ENCODE measurements at places on chromosomes 2 and 18. TPM values are rescaled to one million over a fixed set of nuclear protein-coding genes. Genes with fewer than 3 reads are reported as not detected.

DNA sequence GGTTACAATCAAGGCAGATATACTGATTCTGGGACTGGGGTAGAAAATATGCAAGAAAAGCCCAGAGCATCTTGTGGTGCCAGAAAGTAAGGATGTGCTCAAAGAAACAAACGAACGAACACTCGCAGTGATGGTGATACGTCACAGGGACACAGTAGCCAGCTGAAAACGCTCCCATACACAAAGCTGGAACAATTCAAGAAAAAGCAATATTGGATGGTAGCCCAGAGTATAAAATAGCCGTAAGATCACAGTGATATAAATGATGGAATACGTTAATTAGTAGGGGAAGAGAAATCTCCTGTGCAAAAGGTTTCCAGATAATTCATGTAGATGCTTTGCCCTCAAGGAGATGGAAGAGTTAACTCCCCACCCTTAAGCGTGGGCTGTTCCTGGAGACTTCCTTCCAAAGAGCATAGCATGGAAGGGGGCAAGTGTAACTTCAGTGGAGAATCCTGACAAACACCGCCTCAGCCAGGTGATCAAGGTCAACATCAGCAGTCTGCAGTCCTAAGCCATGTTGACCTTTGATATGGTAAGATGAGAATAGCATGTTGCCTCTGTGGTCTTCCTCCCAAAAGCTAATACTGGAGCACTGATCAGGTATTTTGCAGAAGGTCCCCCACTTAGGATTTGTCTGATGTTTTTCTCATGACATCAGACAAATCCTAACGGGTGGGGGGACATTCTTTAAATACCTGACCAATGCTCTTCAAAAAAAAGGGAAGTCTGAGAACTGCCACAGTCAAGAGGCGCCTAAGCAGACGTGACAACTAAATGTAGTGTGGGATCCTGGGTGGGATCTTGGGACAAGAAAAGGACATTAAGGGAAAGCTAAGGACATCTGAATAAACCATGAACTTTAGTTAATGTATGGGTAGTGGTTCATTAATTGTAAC, 99.0 kb downstream of the NCK2 start:
- no peak for DNase-seq

Gene POTEF
- total RNA-seq: not detected

Gene PER2
- total RNA-seq: 13.8 TPM

- peak; percentile 58 for DNase-seq
Measured at GRCh38 chr2:109475531-109476210, 138.1 kb downstream of the SEPTIN10 start.

DNA sequence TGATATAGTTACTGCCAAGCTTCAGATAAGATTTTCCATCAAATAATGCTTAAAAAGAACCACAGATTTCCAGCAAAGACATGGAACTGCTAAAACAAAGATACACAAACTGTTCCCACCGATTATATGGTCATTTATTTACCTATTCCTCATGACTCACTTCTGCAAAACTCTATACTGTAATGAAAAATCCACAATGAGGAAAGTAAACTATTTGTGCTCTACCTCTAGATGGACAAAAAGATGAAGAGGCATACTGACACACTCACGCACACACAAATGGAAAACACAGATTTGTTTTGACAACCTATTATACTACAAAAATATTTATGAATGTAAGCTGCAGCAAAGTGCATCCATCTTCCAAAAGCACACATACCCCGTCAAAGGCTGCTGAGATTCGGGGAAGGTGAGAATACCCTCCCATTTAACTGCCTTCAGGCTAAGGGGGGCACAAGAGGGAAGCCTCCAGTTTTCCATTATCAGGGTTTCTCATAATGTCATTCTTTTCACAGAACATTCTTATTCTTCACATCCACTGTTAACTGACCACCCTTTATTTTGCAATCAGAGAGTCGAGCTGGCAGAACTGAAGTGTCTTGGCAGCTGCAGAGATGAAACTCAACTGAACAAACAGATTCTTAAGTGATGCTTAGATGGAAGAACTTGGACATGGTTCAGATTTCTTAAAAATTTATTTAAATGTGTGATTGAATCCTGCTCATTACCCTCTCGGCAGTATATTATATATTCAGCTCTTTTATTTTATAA, 115.9 kb upstream of the TANK start:
- DNase-seq: no peak

Gene RTP5
- not detected for total RNA-seq

DNA sequence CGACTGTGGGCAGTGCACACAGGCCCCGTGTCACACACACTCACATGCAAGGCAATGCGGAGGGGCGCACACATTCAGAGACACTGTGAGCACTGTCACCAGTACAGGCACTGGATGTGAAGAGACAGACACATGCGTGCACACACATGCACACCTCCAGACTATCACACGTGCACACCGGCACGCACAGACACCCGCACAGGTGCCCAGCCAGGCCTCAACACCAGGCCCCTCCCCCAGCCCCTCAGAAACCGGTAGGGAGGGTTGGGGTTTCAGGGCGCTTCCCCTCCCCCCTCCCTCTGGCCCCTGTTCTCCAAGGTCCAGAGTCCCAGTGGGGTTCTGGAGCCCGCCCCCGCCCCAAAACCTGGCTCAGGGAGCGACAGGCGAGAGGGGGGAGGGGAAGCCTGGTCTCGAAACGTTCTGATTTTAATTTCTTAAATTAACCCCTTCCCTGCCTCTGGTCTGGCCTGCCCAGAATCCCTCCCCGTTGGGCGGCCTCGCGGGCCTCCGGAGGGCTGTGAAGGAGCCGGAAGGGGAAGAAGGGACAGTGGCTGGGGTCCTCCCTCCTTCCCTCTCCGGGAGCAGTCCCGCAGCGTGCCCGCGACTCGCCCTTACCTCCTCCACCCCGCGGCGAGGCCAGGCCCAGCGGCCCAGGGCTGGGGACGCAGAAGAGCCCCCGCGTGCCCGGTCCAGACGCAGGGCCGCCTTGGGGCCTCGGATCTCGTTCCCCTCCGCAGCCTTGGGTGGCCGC, 558 bp downstream of the FBXO41 start:
- no peak for DNase-seq

Data from MCF 10A (cell line).